ENCODE measurements at places on chromosomes 7 and 10. TPM values are rescaled to one million over a fixed set of nuclear protein-coding genes. Genes with fewer than 3 reads are reported as not detected.

The ITPRID1 gene
- not detected for total RNA-seq

The ENO4 gene
- under 0.01 TPM for total RNA-seq

The GRM3 gene
- not detected for total RNA-seq

DNA sequence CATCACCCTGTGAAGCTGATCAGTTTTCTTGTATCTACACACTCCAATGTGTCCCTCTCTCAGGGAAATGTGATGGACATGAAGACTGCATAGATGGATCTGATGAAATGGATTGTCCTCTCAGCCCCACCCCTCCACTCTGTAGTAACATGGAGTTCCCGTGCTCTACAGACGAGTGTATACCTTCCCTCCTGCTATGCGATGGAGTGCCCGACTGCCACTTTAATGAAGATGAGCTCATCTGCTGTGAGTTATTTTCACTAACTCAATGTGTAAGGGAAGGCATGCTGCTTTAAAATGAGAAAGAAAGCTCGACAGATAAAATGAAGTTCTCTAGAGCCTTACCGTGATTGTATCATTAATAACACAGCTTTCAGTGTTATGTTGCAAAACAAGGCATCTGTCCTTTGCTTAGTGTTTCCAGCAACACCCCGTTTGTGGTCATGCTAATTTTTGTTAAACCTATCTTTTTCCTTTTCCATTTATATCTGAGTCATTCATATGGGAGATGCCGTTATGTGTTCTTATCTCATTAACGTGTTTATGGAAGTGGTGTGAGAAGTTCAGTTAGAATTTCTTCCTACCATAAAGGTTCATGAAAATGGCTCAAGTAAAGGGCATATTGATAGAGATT is 220.9 kb upstream of the PLXDC2 start:
- no peak for DNase-seq
